ENCODE measurements at places on chromosomes 6 and 20.

DNA sequence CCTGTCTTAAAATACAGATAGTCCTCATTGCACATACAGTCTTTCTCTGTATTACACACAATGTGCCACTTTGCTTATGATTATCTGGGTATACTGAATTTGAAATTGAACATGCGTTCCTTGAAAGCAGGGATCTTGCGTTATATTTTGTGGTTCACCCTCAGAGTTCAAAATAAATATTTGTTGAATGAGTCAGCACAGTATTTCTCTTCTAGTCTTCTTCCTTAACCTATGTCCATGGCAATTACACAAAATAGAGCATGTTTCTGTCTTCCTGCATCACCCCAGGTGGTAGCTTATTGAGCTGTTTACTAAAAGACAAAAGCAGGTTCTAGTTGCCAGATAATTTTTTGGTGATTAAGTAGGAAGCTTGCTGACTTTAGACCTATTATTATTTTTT, 272.9 kb upstream of the FERMT1 start:
- H3K4me1 ChIP-seq = peaks cover 3% of the 10 kb centered on the region
- H3K27ac ChIP-seq = no peak overlapping the region
- no peaks in the 10 kb centered on the region for H3K36me3 ChIP-seq
- H3K27me3 ChIP-seq = no peaks in the 10 kb centered on the region
- H3K4me3 ChIP-seq = no peak overlapping the region

GRCh38 chr20:61499859-61500554, 247.9 kb downstream of the CDH4 start:
- no peak overlapping the region for H3K27ac ChIP-seq
- no peak overlapping the region for H3K4me3 ChIP-seq
- no peaks in the 10 kb centered on the region for H3K36me3 ChIP-seq
- no peaks in the 10 kb centered on the region for H3K27me3 ChIP-seq
- DNase-seq = no peak

GRCh38 chr6:165621940-165622339, 41.1 kb downstream of the PDE10A start:
- no peaks in the 10 kb centered on the region for H3K4me1 ChIP-seq
- H3K27me3 ChIP-seq = no peaks in the 10 kb centered on the region
- DNase-seq = no peak
- H3K4me3 ChIP-seq = no peak overlapping the region

DNA sequence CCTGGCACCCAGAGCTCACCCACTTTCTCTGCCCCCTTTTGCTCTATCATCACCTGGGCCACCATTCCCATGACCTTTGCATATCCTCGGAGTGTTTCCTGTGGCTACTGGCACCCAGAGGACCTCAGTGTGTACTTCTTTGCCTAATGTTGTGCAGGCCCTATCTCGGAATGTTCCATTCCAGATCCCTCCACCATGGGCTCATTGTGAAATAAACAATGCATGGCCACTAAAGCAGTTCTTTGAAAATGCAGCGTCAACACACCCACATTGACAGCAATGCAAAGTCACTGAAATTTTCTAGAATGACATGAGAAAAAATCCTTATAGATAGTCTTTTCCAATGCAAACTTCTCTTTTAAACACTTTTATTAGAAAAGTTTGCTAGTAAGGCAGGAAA, 72.9 kb upstream of the AGPAT4 start:
- no peaks in the 10 kb centered on the region for H3K4me1 ChIP-seq
- no peak overlapping the region for H3K27ac ChIP-seq
- no peak for DNase-seq
- no peaks in the 10 kb centered on the region for H3K36me3 ChIP-seq

DNA sequence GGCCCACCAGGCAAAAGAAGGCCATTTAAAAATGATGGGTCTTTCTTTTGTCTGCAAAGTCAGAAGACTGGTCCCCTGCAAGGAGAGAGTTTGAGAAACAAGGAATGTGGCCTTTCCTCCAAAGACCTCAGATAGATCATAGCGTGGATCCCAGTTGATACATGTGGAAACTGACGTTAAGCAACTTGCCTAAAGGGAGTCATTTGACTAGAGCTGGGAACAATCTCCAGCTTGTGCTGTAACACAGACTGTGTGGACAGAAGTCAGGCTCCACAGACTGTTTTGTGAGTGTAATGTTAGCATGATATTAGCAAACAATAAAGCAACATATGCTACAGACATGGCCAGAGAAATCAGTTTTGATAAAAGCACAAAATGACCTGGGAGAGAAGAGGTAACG, 140.4 kb upstream of the CITED2 start:
- no peaks in the 10 kb centered on the region for H3K27me3 ChIP-seq
- H3K27ac ChIP-seq = no peak overlapping the region
- DNase-seq = no peak

- H3K4me1 ChIP-seq = no peaks in the 10 kb centered on the region
- H3K27ac ChIP-seq = no peak overlapping the region
- H3K4me3 ChIP-seq = no peak overlapping the region
- no peak for DNase-seq
- H3K27me3 ChIP-seq = no peaks in the 10 kb centered on the region
These were observed 28.8 kb downstream of the IMPG1 start for GRCh38 chr6:76043690-76044089.

DNA sequence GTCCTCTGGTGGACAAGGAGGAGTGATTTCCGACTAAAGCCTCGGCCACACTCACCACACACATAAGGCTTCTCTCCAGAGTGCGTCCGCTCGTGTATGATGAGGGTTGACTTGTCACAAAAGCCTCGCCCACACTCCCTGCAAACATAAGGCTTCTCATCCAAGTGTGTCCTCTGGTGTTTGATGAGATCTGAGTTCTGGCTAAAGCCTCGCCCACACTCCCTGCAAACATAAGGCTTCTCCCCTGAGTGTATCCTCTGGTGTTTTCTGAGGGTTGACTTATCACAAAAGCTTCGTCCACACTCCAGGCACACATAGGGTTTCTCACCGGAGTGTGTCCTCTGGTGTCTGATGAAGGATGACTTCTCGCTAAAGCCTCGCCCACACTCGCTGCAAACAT, 12.9 kb upstream of the SNRPB start:
- H3K4me1 ChIP-seq = no peaks in the 10 kb centered on the region
- no peak overlapping the region for H3K4me3 ChIP-seq
- no peaks in the 10 kb centered on the region for H3K36me3 ChIP-seq
- DNase-seq = no peak
- H3K27ac ChIP-seq = no peak overlapping the region

- H3K4me1 ChIP-seq = peaks cover 3% of the 10 kb centered on the region
- no peak overlapping the region for H3K27ac ChIP-seq
- no peaks in the 10 kb centered on the region for H3K27me3 ChIP-seq
- no peak overlapping the region for H3K4me3 ChIP-seq
These were observed 28.8 kb downstream of the GCM1 start for GRCh38 chr6:53119772-53120409.

DNA sequence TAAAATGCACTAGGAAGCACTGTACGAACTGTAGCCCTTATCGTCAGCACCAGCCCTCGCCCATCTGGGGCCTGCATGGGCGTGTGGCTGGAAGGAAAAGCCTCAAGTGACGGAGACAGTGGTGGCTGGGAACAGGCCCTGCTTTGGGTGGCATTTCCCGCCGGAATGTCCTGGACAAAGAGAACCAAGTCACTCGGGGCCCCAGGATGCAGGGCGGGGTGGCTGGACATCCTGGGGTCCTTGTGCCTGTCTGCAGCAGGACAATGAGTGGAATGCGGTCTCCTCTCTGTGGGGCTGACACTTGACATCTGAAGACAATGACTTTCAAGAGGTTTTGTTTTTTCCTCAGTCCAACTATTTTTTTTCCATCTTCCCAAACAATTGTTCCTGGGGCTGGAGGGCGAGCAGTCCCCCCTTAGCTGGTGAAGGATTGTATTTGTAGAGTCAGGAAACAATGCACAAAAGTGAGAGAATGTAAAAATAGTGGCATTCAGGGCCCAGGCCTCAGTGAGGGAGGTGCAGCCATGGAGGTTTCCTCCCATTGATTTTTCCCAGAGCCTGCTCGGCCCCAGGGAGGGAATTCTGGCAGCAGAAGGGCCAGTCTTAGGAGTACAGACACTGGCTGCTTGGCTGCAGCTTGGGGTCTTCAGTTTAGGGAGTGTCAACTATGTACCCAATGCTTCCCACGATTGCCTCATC, 64.4 kb downstream of the PREX1 start:
- H3K36me3 ChIP-seq = no peaks in the 10 kb centered on the region
- H3K4me3 ChIP-seq = no peak overlapping the region
- H3K4me1 ChIP-seq = no peaks in the 10 kb centered on the region
- no peak for DNase-seq
- no peaks in the 10 kb centered on the region for H3K27me3 ChIP-seq

All from iPS DF 6.9 (cell line).